CD4-positive, alpha-beta T cell (primary cell): ENCODE measurements at places on chromosomes 4 and X.

- no peak for DNase-seq
Measured at GRCh38 chrX:138872537-138872936, 161.0 kb upstream of the FGF13 start.

- no peak for DNase-seq
Measured at GRCh38 chrX:118948270-118948669, 26.1 kb upstream of the LONRF3 start.

- DNase-seq, result no peak
Measured at GRCh38 chr4:122045533-122045932, 93.7 kb upstream of the TRPC3 start.

GRCh38 chrX:81957900-81958545 lies 756.1 kb downstream of the SH3BGRL start:
- DNase-seq, result no peak

GRCh38 chr4:113575401-113575800 lies 186.1 kb downstream of the CAMK2D start:
- DNase-seq, result no peak

- no peak for DNase-seq
Measured at GRCh38 chr4:143355540-143356217, 19.0 kb downstream of the GAB1 start.

- DNase-seq, result peak; percentile 21
Measured at GRCh38 chr4:158710814-158711213, 12.4 kb downstream of the PPID start.

DNA sequence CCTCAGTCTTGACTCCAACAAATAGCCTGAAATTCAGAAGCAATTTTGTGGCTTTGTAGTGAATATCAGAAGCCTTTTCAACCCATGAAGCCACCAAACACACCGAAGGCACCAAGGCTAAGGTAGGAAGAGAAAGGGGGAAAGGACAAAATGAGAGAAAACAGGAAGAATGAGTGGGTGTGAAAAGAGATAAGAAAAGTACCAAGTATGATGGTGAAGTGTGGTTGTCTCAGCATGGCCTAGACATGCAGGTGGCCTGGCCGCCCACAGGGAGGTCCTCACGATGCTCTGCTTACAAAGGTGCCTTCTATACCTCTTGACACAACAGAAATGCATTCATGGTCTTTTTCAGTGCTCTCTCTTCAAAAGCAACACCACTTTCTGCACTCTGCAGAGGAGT lies 34.9 kb downstream of the ACSL1 start:
- DNase-seq, result no peak

GRCh38 chr4:8198906-8199593 lies at the start of gene SH3TC1:
TSS of gene SH3TC1 (plus strand) at chr4:8199290. CDS start at chr4:8205195, 5,905 bp downstream.
- peak; percentile 34 for DNase-seq

DNA sequence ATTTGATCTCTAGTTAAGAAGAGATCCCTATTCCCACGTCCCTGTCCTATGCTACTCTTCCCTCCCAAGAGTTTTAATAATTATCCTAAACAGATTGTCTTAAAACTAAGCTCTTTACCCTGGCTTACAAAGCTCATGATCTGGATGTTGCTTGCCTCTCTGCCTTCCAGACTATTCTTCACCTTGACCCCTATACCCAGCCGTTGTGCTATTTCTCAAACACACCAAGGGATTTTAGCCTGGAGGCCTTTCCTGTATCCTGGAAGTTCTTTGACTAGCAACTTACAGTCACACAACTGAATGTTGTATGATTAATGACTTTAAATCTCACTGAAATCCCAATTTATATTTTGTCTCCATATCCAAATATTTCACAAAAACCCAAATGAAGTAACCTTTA lies 314.9 kb downstream of the ADGRL3 start:
- DNase-seq, result no peak

DNA sequence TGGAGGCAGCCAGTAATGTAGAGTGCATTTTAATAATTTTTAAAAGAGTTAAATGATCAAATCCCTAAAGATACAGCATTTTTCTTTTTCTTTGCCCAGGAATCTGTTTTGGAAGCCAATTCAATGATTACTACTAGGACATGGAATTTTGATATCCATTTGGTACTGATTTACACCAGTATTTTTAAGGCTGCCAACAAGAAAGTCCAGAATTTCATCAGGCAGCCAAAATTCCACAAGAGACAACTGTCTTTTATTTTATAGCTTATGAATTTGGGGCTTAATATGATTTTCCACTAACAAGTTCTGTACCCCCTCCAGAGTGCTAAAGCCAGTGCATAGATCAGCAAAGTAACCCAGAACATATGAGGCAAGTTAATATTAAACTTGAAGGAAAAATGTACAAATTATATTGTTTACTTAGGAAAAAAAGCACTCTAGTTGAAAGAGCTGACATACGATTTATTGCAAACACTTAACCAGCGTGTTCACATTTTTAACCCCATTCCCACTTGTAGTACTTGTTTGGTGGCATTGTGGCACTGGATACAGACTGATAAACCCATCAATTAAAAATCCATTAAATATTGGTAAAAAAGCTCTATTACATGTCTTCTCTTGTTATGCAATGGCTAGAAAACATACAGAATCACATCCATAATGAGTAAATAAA lies 259.7 kb downstream of the DCHS2 start:
- DNase-seq, result no peak

DNA sequence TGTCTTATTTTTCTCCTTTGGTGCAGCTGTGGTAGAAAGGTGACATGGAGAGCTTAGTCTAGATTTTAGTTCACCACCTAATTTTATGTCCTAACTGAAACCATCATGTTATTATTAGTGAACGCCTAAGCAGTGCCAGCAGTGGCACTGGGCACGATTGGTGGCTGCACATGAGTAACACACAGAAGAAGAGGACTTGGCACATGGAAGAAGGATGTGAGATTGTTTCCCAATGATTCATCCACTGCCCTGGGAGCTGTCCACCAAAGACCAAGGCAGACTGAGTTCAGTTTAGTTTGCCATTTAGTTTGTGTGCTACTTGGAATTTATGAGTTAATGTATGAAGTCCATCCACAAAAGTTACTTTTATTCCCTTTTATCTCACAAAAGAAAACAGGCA lies 68.1 kb upstream of the NAP1L5 start:
- no peak for DNase-seq

- DNase-seq, result no peak
Measured at GRCh38 chr4:147195386-147195785, 249.7 kb upstream of the TTC29 start.

DNA sequence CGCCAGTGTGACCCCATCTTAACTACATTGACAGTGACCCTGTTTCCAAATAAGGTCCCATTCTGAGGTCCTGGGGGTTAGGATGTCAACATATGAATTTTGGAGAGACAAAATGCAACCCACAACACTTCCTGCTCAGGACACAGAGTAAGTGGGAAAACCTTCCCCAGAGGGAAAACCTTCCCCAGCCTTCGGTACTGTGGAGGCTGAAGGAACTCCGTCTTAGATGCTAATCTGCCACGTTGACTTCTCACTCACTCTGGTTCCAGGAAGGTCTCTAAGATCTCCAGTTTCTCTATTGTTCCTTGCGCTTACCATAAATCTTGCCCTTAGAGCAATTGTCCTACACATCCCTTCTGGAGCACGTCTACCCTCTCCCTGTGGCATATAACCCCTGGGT lies 29.7 kb upstream of the HMX1 start:
- DNase-seq, result no peak

- no peak for DNase-seq
Measured at GRCh38 chr4:16977081-16977480, 78.6 kb upstream of the LDB2 start.

DNA sequence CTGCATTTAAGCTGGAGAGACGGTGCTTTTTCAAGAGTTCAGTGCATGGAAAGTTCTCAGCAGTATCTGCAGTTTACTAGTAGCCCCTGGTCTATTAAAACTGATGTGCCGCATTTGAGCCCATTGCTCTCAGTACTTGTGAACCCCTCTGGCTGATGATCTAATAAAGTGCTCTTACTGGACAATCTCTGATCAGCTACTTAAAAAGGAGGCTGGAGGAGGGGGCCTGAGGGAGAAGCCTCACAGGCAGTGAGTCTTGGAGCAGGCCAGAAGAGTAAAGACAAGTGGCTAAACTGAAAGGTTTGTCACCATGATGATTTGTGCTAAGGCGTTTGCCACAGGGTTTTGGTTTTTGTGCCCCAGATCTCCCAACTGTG lies 138.5 kb downstream of the ARX start:
- DNase-seq, result no peak

DNA sequence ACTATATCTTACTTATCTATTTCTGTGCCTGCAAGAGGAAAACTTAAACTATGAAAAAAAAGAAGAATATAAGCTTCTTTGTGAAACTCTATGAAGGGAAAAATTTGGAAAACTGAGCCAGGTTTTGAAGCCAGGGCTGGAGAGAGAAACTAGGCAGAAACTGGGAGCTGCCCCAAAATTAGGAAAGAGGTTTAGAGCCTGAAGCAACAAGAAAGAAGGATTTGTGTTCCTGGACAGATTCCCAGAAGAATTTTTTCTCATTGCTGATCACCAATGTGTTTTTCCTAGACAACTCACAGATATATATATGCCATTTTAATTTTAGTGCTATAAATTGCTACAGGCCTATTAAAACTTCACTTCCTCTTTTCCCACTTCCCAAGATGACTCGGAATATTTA lies 245.0 kb upstream of the GEMIN8 start:
- DNase-seq, result no peak

- DNase-seq, result no peak
Measured at GRCh38 chrX:13761606-13762414, 27.3 kb downstream of the OFD1 start.
